ENCODE measurements at places on chromosomes 12 and 14. TPM values are rescaled to one million over a fixed set of nuclear protein-coding genes. Genes with fewer than 3 reads are reported as not detected.

The ASB2 gene
- 0.28 TPM for total RNA-seq

DNA sequence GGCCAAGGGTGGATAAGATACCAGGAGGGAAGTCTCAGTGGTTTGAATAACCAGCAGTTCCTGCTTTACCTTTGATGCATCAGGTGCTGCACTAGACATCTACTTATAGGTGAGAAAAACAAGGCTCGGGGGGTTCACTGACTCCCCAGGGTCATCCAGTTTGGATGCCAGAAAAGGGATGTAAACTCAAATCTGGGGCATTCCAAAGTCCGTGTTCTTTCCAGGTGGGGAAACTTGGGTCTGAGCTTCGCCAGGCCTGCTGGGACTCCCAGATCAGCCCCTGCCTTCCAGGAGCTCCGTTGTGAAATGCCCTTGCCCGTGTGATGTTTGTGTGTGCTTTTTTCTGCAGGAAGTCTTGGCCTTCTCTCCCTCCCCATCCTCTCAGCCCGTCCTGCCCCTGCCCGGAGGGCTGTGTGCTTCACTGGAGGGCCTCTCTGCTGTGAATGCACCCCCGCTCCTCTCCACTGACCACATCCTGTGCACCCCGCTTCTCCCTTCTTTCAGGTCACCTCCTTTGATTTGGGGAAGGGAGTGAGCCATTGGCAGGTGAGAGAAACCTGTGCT lies 42.1 kb downstream of the TSPAN9 start:
- DNase-seq = no peak

DNA sequence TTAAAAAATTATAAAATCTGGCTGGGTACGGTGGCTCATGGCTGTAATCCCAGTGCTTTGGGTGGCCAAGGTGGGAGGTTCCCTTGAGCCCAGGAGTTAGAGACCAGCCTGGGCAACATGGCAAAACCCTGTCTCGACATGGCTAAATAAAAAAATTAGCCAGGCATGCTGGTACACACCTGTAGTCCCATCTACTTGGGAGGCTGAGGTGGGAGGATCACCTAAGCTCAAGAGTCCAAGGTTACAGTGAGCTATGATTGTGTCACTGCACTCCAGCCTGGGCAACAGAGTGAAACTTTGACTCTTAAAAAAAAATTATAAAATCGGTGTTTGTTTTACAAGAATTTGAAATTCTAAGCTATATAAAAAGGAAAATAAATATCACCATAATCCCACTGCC lies 141.8 kb downstream of the SLC38A6 start:
- no peak for DNase-seq

The GPR132 gene
- 0.08 TPM for total RNA-seq

- no peak for DNase-seq
These were observed 60.1 kb upstream of the RFX4 start for GRCh38 chr12:106522708-106523107.
